WTC11 (cell line): ENCODE measurements at places on chromosomes 4 and X. TPM values are rescaled to one million over a fixed set of nuclear protein-coding genes. Genes with fewer than 3 reads are reported as not detected.

GRCh38 chr4:80507507-80507906, 172.0 kb downstream of the CFAP299 start:
- H3K36me3 ChIP-seq = no peaks in the 10 kb centered on the region
- H3K27ac ChIP-seq = no peak overlapping the region
- H3K4me3 ChIP-seq = no peak overlapping the region

GRCh38 chrX:27968352-27968751, 12.9 kb downstream of the DCAF8L1 start:
- DNase-seq = no peak
- H3K4me1 ChIP-seq = no peaks in the 10 kb centered on the region
- no peak overlapping the region for H3K4me3 ChIP-seq

DNA sequence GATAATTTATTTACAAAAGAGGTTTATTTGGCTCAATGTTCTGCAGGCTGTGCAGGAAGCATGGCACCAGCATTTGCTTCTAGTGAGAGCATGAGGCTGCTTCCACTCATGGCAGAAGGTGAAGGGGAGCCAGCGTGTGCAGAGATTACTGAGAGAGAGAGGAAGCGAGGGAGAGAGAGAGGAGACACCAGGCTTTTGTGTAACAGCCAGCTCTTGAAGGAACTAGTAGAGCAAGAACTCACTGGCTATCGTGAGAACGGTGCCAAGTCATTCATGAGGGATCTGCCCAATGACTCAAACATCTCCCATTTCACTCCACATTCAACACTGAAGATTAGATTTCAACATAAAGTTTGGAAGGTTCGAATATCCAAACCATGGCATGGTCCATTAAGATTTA, 12.7 kb downstream of the GUCY1A1 start:
- no peak overlapping the region for H3K27ac ChIP-seq
- no peaks in the 10 kb centered on the region for H3K27me3 ChIP-seq
- H3K4me3 ChIP-seq = no peak overlapping the region
- no peak for DNase-seq
- peaks cover 4% of the 10 kb centered on the region; the same call in 1 of the 2 replicates for H3K4me1 ChIP-seq

GRCh38 chrX:77003956-77004355, 443.2 kb upstream of the FGF16 start:
- no peak for DNase-seq
- H3K4me1 ChIP-seq = no peaks in the 10 kb centered on the region
- H3K27me3 ChIP-seq = no peaks in the 10 kb centered on the region
- no peak overlapping the region for H3K27ac ChIP-seq
- H3K36me3 ChIP-seq = peaks cover 7% of the 10 kb centered on the region; the same call in 1 of the 2 replicates
- H3K4me3 ChIP-seq = no peak overlapping the region

- H3K27ac ChIP-seq = no peak overlapping the region
- H3K36me3 ChIP-seq = peaks cover 22% of the 10 kb centered on the region
- H3K27me3 ChIP-seq = no peaks in the 10 kb centered on the region
- DNase-seq = no peak
- no peaks in the 10 kb centered on the region for H3K4me1 ChIP-seq
These were observed 274.4 kb downstream of the DCTD start for GRCh38 chr4:182642831-182643230.

DNA sequence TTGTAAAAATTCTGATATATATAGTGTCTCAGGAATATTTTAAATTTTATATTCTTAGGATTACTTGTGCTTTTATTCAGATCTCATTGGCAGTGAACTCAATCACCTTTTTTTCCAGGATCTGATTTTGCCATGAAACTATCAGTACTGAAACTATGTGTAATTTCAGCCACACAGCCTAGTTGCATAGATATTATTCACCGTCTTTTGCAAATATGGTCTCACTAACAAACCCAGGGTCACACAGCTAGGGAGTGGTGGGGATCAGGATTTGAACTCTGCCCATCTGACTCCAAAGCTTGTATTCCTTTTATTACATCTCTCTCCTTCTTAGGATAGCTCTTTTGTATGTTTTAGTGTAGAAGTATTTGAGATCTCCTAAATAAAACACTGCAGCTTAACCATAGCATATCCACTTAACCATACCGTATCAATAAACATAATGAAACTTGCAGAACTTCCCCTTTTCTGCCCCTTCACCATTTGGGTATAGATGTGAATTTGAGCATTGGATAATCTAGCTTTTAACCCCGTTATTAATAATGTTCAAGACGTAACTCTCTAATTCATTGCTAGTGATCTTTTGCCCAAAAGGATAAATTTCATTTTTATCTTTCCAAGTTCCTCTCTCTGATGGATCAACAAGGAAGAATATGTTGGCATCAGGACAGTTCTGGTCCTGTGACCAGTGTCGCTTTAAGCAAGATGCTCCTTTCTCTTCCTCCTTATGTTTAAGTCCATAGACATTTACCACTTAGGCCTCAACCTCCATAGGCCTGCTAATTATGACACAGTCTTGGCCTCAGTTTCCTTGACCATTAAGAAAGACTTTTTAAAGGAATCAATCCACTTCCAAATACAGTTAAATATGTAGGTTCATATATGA, 74.6 kb downstream of the RAPGEF2 start:
- H3K36me3 ChIP-seq = no peaks in the 10 kb centered on the region
- no peak overlapping the region for H3K4me3 ChIP-seq
- no peak for DNase-seq
- peaks cover 64% of the 10 kb centered on the region for H3K4me1 ChIP-seq
- peak overlapping the region; percentile 62; the same call in 1 of the 2 replicates for H3K27ac ChIP-seq

DNA sequence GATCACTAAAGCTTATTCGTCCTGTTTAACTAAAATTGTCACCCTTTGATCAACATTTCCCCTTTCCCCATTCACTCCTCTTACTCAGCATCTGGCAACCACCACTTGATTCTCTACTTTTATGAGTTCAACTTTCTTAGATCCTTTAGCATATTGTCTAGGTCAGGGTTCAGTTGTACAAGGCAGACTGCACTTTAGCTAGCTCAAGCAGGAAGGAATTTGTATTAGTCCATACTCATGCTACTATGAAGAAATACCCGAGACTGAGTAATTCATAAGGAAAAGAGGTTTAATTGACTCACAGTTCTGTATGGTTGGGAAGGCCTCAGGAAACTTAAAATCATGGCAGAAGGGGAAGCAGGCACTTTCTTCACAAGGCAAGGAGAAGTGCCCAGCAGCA, 44.3 kb downstream of the TASL start:
- DNase-seq = no peak
- no peaks in the 10 kb centered on the region for H3K36me3 ChIP-seq
- no peaks in the 10 kb centered on the region for H3K4me1 ChIP-seq

DNA sequence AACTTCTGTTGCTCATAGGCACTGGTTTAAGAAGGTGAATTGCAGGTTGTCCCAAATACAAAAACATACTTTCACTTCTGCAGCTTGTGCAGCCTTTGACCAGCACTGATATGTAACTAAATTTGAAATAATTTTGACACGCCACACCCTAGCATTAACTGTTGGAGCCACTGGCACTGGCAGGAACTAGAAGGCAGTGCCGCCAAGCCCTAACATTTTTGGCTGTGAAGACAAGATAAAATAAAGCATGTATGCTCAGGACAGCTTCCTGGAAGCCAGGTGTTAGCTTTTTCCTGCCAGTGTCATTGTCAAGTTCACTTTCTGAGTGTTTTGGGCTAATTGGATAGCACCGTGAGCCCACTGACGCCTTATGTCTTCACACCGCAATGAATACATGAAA, 65.3 kb upstream of the FBXW7 start:
- no peak for DNase-seq
- H3K4me1 ChIP-seq = peaks cover 15% of the 10 kb centered on the region
- H3K27ac ChIP-seq = no peak overlapping the region
- H3K36me3 ChIP-seq = peaks cover 8% of the 10 kb centered on the region; the same call in 1 of the 2 replicates
- H3K4me3 ChIP-seq = no peak overlapping the region

GRCh38 chrX:42096265-42096920, 173.0 kb upstream of the CASK start:
- no peaks in the 10 kb centered on the region for H3K36me3 ChIP-seq
- peaks cover 47% of the 10 kb centered on the region for H3K4me1 ChIP-seq
- H3K4me3 ChIP-seq = no peak overlapping the region
- DNase-seq = no peak

DNA sequence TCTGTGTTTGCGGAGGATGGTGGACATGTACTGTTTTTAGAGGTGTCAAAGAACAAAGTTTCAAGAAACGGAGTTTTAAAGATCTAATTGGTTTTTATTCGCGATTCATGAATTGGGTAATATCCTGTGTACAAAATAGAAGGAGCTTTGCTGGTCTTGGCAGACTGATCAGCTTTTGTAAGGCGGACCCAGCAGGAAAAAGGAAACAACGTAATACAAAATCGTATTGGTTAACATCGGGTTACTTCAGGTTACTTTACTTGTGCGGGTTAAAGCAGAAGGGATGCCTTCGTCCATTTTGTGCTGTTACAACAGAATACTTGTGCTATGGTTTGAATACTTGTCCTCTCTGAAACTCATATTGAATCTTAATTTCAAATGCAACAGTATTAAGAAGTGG, 11.4 kb upstream of the NYX start:
- H3K27me3 ChIP-seq = peaks cover 3% of the 10 kb centered on the region; the same call in 1 of the 2 replicates
- H3K27ac ChIP-seq = no peak overlapping the region
- H3K4me3 ChIP-seq = no peak overlapping the region
- DNase-seq = no peak
- 0 out of 2 replicates have a peak, but pooled peaks cover 5% of the 10 kb centered on the region for H3K36me3 ChIP-seq

DNA sequence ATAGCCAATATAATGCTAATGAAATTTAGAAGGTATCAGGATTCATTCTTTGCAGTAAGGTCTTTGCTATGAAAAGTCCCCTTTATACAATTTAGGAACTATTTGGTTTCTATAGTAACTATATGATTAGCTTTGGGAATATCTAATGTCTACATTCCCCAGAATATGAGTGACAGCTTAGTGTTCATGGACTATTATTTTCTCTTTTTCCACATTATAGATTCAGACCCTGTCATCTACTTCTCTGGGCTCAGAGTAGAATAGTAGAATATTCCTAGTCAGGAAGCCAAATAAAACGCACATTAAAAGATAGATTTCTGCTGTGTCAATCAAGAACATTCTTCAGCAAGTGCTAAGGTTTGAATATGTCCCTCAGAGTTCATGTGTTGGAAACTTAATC, 26.1 kb upstream of the SULT1B1 start:
- H3K4me3 ChIP-seq = no peak overlapping the region
- H3K4me1 ChIP-seq = peaks cover under 1% of the 10 kb centered on the region
- H3K36me3 ChIP-seq = no peaks in the 10 kb centered on the region

DNA sequence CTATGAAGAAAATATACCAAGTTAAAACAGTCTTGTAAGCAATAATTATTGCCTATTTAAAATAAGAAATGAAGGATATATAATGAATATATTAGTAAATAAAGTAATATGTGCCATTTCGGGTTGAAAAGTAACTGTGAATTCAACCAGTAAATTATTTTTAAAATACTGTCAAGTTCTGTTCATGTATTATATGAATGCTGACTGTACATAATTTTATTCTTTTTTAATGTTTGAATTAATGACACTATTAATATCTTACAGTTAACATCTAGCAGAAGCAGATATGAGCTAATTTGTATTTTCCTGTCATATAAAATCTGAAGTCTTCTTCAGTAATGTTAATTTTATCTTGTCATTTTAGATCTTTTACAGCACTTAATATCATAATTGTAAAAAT, 632.9 kb downstream of the CCSER1 start:
- DNase-seq = no peak
- H3K4me1 ChIP-seq = peaks cover 13% of the 10 kb centered on the region
- no peak overlapping the region for H3K4me3 ChIP-seq
- H3K27me3 ChIP-seq = no peaks in the 10 kb centered on the region

GRCh38 chrX:87517571-87518141, at the start of gene KLHL4:
Gene KLHL4 (plus strand): TSS chrX:87517802. CDS start chrX:87517894, 92 bp downstream.
- H3K27ac ChIP-seq = peak within 1 kb of the TSS; percentile 98
- no peaks in the 10 kb centered on the region for H3K36me3 ChIP-seq
- no peaks in the 10 kb centered on the region; the same call in 1 of the 2 replicates for H3K27me3 ChIP-seq
- peak; percentile 38 for DNase-seq
- peaks cover 19% of the 10 kb centered on the region for H3K4me1 ChIP-seq

DNA sequence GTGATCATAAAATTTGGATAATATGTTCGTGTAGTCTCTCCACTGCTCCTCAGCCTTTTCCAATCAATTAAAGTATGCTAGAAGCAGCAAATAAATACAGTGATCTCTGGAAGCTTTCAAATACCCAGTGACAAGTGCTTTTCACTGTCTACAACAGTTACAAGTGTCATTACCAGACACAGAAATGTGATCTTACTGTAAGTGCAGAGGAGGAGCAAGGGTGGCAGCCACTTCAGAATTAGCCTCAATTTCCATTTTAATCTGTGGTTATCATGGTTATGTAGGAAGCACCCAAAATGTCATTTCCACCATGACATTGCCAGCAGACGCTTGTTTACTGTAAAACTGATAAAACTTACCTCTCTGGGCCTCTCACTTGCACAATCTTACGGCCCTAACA, 133.9 kb upstream of the ADAMTS3 start:
- H3K27ac ChIP-seq = no peak overlapping the region
- no peaks in the 10 kb centered on the region for H3K27me3 ChIP-seq
- peaks cover 11% of the 10 kb centered on the region for H3K4me1 ChIP-seq
- no peak for DNase-seq
- H3K4me3 ChIP-seq = no peak overlapping the region

DNA sequence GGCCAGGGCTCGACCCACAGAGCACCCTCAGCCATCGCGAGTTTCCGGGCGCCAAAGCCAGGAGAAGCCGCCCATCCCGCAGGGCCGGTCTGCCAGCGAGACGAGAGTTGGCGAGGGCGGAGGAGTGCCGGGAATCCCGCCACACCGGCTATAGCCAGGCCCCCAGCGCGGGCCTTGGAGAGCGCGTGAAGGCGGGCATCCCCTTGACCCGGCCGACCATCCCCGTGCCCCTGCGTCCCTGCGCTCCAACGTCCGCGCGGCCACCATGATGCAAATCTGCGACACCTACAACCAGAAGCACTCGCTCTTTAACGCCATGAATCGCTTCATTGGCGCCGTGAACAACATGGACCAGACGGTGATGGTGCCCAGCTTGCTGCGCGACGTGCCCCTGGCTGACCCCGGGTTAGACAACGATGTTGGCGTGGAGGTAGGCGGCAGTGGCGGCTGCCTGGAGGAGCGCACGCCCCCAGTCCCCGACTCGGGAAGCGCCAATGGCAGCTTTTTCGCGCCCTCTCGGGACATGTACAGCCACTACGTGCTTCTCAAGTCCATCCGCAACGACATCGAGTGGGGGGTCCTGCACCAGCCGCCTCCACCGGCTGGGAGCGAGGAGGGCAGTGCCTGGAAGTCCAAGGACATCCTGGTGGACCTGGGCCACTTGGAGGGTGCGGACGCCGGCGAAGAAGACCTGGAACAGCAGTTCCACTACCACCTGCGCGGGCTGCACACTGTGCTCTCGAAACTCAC, 3.6 kb downstream of the MID1IP1 start:
- H3K4me3 ChIP-seq = peak overlapping the region; percentile 98
- peaks cover 33% of the 10 kb centered on the region for H3K36me3 ChIP-seq
- H3K4me1 ChIP-seq = peaks cover 36% of the 10 kb centered on the region
- peak overlapping the region; percentile 85 for H3K27ac ChIP-seq
- H3K27me3 ChIP-seq = no peaks in the 10 kb centered on the region

- no peaks in the 10 kb centered on the region for H3K36me3 ChIP-seq
- no peaks in the 10 kb centered on the region for H3K4me1 ChIP-seq
- no peak for DNase-seq
- no peak overlapping the region for H3K27ac ChIP-seq
These were observed 51.1 kb downstream of the COL25A1 start for GRCh38 chr4:109251396-109251795.

Gene XK
- total RNA-seq = 1.1 to 1.5 TPM (median 1.4 TPM) in 3 replicates

Gene FAAH2
- 5.0 to 6.6 TPM (median 6.5 TPM) in 3 replicates for total RNA-seq

Gene PNCK
- 8.6 to 14.3 TPM (median 12.1 TPM) in 3 replicates for total RNA-seq

Gene UGT8
- 29.2 to 30.8 TPM (median 30.7 TPM) in 3 replicates for total RNA-seq

Gene MEPE
- not detected in 3 replicates for total RNA-seq

Gene GABRG1
- 0.17 to 0.34 TPM (median 0.30 TPM) in 3 replicates for total RNA-seq
